ENCODE measurements at places on chromosomes 1 and 21.

DNA sequence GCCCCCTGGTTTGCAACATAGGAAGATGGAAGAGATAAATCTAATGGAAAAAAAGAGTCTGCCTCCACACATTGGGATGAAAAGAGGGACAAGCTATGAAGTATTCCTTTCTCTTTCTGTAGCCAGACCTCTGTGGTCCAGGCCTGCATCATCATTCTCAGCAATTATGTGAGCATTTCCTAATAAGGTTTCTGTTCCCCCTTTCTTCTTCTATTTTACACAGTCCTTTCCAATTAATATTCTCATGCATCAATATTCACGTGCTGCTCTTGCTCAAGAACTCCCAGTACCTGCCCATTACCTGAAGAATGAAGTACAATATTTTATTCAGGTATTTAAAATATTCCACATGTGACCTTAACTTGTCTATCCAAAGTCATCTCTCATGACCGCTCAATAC, 8.2 kb upstream of the SLC30A1 start:
- DNase-seq: no peak

- no peak for DNase-seq
Observed at GRCh38 chr1:22031214-22031962, 21.1 kb upstream of the CDC42 start.

DNA sequence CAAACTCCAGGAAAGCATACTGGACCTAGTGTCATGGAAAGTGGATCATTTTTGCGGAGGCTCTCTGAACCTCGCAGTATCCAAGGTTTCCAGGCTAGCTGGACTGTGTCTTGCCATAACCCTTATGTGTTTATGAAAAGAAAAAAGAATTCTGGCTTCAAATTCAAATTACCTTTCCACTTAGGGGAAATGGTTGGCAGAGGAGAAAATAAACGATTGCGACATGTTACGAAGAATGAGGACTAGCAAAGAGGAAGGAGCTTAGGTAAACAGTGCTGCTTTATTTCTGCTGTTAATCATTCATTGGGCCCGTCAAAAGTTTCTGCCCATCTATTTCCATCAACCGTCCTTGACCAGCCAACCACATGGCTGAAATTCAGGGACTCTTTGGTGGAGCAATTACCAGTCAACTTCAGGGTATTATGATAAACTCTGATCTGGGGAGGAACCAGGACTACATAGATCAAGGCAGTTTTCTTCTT, at the start of gene C4BPA:
C4BPA (plus strand) TSS at position 342 of the 482 bp plus-strand sequence. CDS start 8,793 bp downstream, outside the sequence.
- DNase-seq: no peak

GRCh38 chr1:36816348-36816747, 218.0 kb downstream of the GRIK3 start:
- no peak for DNase-seq

GRCh38 chr1:171717062-171717718, 24.7 kb downstream of the VAMP4 start:
- DNase-seq: no peak

DNA sequence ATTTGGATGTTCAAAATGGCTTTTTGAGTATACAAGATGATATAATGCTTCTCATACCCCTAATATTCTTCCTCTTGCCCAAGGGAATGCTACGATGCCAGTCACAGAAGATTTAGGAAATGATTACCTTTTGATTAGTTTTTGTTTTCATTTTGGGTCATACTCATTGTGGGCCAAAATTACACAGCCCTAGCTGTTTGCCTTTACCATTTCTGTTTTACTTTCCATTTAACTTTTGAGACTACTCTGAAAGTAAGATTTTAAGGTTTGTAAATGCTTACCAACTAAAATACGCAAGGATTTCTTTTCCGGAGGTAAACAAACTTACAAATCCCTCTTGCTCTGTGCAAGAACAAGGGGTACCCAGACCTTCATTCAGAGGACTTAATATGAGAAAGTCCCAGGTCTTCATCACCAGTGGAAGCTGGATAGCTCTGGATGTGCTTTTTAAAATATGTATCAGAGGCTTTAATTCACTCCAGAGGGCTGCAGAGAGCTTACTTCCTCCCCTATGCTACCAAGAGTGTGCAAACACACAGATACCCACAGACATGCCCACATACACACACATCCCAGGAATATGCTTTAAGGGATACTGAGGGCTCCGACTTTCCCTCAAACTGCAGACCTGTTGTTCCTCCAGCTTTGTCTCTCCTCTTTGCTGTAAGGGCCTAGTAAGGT, 631.4 kb downstream of the SMYD3 start:
- no peak for DNase-seq

GRCh38 chr1:145962157-145963102, 1.9 kb downstream of the ANKRD34A start:
- DNase-seq: no peak

DNA sequence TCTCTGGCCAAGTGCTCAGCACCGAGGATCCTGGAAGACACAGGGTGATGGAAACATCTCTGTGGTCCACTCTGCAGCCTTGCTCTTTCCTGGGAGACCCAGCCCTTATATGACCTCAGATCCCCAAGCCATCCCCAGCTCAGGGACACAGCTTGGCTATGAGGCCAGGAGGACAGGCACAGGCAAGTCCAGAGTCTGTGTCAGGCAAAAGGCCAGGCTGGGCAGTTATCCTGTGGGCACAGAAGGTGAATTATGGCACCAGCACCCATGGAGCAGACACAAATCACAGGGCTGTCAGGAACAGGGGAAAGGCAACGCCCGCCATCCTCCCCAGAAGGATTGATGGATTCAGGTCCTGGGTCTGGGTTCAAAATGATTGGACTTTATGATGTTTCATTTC, 52.1 kb upstream of the SCMH1 start:
- no peak for DNase-seq

DNA sequence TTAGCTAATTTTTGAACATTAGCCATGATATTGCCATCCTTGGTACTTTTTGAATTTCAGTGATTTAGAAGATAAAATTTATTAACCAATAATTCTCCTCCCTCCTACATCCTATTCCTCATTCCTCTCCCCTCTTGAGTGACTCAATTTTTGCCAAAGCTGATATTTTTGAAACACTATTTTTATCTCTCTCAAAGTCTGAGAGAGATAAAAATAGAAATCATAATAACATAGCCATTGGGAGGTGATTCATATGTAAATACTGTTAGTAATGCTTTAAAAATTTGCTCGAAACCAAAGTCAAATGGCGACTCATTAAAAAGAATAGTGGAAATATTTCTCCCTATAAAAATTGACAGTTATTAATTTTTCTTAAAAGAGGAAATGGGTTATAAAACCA, 97.4 kb downstream of the PATJ start:
- DNase-seq: no peak

Data from NCI-H1930 (cell line).